H4 (cell line): ENCODE measurements at places on chromosomes 11 and 22. TPM values are rescaled to one million over a fixed set of nuclear protein-coding genes. Genes with fewer than 3 reads are reported as not detected.

ELFN2 gene
- total RNA-seq: 0.29 and 0.41 TPM in 2 replicates

SLC22A25 gene
- not detected in 2 replicates for total RNA-seq

RNF215 gene
- 5.1 and 6.4 TPM in 2 replicates for total RNA-seq

CASP5 gene
- total RNA-seq: not detected in 2 replicates

GDPD4 gene
- not detected in 2 replicates for total RNA-seq

SCGB1D2 gene
- total RNA-seq: not detected in 2 replicates

CSF2RB gene
- total RNA-seq: not detected in 2 replicates

RBMXL2 gene
- total RNA-seq: not detected in 2 replicates

BBS1 gene
- total RNA-seq: 12.3 and 14.9 TPM in 2 replicates

DRD2 gene
- total RNA-seq: 0.55 and 1.6 TPM in 2 replicates

CSNK2A3 gene
- total RNA-seq: 1.5 and 2.1 TPM in 2 replicates

KCTD14 gene
- 0.77 TPM in 1 of 2 replicates, not detected in the other for total RNA-seq

TRPC6 gene
- 0.02 TPM in 1 of 2 replicates, not detected in the other for total RNA-seq

LGALS1 gene
- 1,239 and 1,549 TPM in 2 replicates for total RNA-seq

C11orf98 gene
- 100 and 130 TPM in 2 replicates for total RNA-seq
